ENCODE measurements at places on chromosomes 3 and 15. TPM values are rescaled to one million over a fixed set of nuclear protein-coding genes. Genes with fewer than 3 reads are reported as not detected.

The EHD4 gene
- 8.6 TPM for polyA plus RNA-seq

The THSD4 gene
- not detected for polyA plus RNA-seq

The SCAANT1 gene
- polyA plus RNA-seq = not detected

The ARRDC4 gene
- polyA plus RNA-seq = 13.1 TPM

The SLC22A14 gene
- polyA plus RNA-seq = 0.06 TPM

The RPP25 gene
- 0.92 TPM for polyA plus RNA-seq

- DNase-seq = no peak
These were observed 393.1 kb downstream of the LPP start for GRCh38 chr3:188546835-188547670.

GRCh38 chr15:56244038-56244810, 545 bp upstream of the RFX7 start:
- no peak for DNase-seq

DNA sequence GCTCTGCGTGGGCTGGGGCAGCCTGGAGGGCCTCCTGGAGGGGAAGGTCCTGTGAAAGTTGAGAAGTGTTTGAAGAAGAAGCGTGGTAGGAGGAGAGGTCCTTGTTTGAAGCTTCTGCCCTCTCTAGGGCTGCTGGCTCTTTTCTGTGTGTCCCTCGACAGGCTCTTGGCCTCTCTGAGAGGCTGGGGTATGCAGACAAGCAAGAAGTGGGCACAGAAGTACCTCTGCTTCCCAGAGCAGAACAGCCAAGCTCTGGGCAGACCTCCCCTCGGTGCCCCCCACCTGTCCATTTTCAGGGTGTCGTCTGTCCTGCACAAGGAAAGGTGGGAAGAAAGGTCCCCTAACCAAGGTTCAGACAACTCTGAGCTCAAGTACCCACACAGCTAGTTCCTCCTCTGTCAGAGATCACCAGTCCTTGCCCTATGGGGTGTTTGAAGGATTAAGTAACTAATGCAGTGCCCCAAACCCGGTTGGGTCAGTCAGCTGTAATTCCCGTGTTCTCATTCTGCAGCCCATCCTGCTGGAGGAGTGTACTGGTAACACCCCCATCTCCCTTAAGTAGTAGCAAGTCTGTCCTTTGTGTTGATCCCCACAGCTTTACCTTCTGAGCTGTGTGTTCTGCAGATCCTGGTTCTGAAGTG, 6.3 kb downstream of the CSK start:
- DNase-seq = peak; percentile 74

GRCh38 chr3:196193736-196194541, 17.3 kb downstream of the ZDHHC19 start:
- DNase-seq = peak; percentile 28

DNA sequence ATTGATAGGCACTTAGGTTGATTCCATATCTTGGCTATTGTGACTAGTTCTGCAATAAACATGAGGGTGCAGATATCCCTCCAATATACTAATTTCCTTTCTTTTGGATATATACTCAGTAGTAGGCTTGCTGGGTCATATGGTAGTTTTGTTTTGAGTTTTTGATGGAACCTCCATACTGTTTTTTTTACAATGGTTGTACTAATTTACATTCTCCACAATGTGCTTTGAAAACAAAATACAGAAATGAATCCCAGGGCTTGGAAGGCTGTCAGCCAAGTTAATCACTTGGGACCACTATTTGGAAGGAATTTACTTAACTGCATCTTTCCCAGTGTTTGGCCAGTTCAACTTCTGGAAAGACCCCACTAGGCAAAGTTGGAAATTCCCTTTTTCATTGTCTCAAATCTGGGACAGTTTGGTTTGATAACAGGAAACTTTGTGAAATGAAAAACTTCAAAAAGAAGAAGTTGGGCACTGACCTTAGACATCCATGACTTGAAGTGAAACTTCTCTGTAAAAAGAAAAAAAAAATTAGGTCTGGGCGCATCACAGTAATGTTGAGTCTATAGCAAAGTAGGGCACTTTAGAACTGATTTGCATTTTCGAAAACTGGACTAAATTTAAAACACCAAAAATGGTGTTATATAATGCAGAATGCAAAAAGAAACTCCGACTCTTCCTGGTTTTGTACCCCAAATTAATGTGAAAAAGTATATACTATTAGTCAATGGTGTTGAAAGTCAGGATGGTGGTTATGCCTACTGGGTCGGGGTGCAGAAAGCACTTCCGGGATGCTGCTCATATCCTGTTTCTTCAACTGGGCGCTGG, 6.0 kb downstream of the CTSH start:
- DNase-seq = peak; percentile 86

- DNase-seq = no peak
These were observed 22.5 kb upstream of the ROPN1 start for GRCh38 chr3:124014366-124014942.

DNA sequence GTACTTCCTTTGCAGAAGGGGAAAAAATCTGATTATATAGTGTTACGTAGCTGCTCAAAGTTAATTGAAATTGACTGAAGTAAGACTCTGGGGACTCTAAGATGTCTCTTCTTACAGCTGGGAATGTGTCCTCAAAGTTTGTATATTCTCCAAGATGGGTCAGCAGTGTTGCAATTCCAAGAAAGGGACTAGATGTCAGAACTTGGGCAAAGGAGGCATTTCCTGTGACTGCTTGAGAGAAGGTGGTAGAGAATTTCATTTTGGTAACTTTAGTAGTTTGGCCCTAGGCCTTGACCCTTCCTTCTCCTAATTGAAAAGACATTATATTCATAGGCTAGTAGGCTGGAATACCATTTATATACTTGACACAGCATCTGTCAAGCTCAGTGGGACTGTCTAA, 33.9 kb downstream of the PTPRG start:
- no peak for DNase-seq

GRCh38 chr3:77298417-77298816, 258.5 kb downstream of the ROBO2 start:
- no peak for DNase-seq

DNA sequence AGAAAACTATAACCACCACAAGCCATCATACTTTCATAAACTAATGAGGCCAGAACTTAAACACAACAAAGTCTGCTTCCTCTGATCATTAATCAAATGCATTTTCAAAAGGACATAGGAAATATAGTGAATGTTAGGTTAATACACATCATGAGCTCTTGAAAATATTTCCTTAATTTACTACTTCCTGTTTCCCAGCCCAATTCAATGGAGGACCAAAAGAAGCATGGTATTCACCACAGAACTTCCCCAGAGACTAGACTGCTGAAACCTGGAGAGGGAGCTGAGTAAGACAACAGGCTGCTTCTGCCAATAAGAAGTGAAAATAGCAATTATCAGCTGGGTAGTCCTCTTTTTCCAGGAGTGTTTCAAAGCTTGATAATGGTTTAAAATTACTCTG, 250.3 kb downstream of the ULK4 start:
- no peak for DNase-seq

GRCh38 chr15:68403161-68403941, 28.6 kb downstream of the ITGA11 start:
- no peak for DNase-seq

- no peak for DNase-seq
These were observed 305.1 kb downstream of the GAP43 start for GRCh38 chr3:115928376-115928775.

DNA sequence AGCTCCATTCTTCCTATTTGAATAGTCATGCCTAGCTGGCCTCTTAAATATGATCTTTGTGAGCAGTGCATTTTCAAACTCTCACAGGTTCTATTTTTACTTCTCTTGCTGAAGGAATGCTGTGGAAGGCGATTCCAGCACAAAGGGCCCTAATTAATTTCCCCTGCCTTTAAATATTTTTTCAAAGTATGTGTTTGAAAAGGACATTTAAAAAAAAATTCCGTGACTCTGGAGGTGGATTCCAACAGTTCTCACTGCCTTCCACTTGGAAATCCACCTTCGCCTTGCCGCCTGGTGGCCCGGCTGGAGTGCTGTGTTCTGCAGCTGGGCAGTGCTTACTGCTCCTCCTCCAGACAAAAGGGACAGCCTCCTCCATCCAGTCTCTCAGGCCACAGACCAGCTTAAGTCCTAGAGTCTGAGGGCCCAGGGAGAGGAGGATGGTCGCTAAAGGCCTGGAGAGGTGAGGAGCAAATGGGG, 61.5 kb upstream of the CORO2B start:
- DNase-seq = no peak

GRCh38 chr15:68429691-68430470, 2.1 kb downstream of the ITGA11 start:
- DNase-seq = no peak
